ENCODE measurements at places on chromosomes 6 and 20.

DNA sequence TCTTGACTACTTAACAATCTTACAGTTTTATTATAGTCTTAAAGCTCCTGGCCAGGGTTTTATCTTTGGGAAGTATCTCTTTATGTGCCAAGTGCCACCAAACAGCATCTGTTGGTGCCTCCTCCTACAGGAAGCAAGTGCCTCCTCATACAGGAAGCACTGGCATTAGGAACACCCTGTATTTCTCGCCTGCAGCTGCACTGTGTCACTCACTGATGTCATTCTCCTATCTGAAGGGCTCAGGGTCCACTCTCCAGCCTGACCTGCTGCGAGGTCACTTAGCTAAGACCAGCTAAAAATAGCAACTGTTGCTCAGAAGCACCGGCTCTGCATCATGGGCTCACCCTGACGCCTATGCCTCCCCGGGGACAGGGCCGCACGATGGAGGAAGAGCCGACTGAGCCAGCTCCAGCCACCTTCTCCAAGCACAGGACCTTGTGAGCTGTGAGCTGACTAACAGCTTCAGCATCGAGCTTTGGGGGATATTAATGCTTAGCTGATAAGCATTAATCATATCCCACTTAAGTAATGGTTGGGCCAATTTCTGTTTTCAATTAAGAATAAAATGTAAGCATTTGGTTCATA lies 66.3 kb upstream of the CD93 start:
- DNase-seq = no peak

DNA sequence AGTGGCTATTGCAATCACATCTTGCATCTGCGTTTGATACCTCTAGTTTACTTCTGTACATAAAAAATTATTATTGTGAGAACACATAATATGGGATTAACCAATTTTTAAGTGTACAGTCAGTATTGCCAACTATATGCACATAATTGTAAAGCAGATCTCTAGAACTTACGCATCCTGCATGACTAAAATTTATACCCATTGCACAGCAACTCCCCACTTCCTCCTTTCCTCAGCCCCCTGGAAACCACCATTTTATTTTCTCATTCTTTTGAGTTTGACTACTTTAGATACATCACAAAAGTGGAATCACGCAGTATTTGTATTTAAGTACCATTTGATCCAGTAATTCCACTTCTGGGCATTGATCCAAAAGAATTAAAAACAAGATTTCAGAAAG lies 19.3 kb upstream of the OPN5 start:
- DNase-seq = no peak

GRCh38 chr6:30493643-30494250 lies 4.4 kb downstream of the HLA-E start:
- DNase-seq = no peak

- no peak for DNase-seq
Observed at GRCh38 chr6:33915134-33915533, 111.3 kb upstream of the MLN start.

DNA sequence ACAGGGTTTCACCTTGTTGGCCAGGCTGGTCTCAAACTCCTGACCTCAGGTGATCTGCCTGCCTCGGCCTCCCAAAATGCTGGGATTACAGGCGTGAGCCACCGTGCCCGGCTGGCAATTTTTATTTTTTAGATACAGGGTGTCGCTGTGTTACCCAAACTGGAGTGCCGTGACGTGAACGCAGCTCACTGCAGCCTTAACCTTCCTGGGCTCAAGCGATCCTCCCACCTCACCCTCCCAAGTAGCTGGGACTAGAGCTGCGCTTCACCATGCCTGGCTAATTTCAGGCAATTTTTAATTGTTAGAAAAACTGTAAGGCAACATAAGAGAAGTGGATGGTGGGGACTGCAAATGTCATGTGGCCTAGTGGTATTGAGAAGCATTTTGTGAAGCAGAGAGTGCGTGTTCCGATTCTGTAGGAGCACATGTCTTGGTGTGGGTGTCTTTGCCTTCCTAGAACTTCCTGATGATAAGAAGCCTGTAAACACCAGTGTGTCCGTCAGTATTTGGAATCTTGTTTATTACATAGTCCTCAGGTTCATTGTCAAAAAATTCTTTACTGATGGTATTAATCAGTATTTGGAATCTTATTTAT lies 18.0 kb downstream of the JARID2 start:
- no peak for DNase-seq

DNA sequence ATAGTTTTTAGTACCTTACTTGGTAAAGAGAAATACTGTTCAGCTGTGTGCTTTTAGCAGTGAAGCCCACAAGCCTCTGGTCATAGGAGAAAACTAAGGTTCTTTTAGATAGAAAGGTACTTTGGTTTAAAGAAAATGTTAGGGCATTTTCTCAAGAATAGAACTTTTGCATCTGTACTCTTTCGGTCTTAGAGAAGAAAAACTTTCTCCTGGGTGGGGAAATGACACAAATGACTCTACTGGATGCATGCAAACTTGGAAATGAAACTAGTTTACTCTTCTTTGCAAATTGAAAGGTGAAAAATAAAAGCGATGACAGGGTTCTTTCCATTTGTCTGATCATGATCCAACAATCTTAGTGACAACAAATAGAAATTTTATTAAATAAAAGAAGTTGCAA lies 2.1 kb upstream of the TMEM217 start:
- no peak for DNase-seq

- peak; percentile 16 for DNase-seq
Observed at GRCh38 chr6:96899019-96899418, 1.3 kb upstream of the NDUFAF4 start.

- no peak for DNase-seq
Observed at GRCh38 chr6:48134246-48134645, 23.2 kb upstream of the PTCHD4 start.

GRCh38 chr6:149885888-149886287 lies 12.0 kb downstream of the RAET1E start:
- DNase-seq = no peak

- DNase-seq = peak; percentile 47
Observed at GRCh38 chr6:27693766-27694546, 218.2 kb downstream of the OR2B2 start.

DNA sequence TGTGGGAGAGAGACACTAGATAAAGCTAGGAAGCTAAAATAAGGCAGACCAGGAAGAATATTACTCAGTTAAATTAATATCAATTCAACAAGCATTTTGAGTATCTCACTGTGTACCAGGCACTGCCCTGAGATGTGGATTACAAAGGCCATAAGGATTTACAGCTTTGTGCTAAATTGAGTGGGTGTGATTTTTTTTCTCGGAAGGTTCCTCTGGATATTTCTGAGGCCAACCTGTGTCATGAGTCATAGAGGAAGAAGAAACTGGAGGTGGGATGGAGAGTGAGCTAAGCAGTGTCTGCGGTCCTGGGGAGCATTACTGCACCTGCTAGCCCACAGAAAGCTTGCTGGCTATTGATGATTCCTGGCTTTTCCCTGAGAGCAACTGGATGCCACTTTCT lies 135.2 kb downstream of the RFPL4B start:
- DNase-seq = no peak

DNA sequence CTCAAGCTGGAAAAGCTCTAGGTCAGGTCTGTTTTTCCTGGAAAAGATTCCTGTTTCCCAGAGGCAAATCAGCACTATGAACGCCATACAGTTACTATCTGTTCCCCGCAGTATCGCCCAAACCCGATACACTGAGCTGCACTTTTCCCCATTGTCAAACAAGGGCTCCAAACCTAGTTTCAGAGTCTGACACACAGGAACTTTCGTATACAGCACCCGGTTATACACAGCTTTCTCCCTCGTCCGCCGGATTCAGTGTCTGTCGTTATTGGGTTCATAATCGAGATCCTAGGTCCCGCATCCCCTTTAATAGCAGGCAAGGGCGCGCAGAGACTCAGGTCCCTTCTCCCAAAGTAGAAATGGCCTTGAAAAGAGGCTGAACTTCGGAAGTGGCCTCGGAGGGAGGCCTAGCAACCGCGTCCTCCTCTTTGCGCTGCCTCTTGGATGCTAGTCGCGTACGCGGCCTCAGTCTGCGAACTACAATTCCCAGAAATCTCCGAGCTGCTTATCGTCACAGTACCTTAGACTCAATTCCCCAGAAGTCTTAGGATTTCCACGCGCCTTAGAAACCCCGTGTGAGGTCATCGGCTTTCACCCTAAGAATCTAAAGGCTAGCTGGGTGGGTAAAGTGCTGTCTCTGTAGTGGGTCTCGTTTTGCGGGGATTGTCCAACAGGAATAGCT lies 34.2 kb downstream of the ZNF391 start:
- DNase-seq = no peak

DNA sequence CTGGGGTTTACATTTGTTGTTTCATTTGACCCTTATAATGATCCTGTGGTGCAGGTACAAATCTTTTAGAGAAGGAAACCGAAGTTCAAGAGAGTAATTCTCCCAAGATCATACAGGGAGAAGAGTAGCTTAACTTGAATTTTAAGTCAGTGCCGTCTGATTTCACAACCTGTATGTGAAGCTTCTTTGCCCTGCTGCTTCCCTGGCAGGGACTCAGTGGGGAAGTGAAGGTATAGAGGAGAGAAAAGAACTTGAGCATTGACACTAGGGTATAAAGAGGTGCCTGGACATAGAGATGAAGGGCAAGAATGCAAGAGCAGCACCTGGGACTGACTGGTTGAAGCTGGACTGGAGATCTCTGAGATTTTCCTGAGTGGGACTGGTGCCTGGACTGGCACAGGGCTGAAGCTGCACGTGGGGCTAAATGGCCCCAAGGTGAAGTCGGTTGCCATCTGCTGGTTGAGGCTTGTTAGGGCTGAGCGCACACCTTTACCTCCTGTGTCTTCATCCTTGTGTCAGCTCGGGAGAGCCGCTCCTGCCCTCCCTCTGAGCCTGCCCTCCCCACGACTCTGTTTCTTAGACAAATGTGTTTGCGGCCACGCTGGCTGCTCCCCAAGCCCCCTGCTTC lies 41.8 kb downstream of the FARS2 start:
- no peak for DNase-seq

DNA sequence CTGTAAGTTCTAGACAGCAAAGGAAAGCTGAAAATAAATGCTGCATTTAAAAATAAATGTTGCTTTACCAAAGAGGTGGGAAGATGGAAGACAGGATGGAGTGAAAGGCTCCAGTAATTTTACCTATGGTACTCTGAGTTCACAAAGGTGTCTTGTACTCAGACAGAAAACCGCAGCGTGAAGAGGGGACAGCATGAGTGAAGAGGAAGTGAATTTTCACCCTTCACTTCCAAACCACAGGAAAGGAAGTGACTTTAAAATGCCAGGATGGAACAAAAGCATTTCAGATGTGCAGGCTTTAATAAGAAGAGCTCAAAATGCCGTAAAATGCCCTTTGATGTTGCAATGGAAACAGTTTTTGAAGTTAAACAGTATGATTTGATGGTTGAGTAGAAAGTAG lies 91.2 kb upstream of the TINAG start:
- DNase-seq = peak; percentile 35

GRCh38 chr20:11626551-11626950 lies 291.1 kb upstream of the BTBD3 start:
- no peak for DNase-seq

GRCh38 chr6:5679270-5679669 lies 327.5 kb downstream of the NRN1 start:
- DNase-seq = no peak

DNA sequence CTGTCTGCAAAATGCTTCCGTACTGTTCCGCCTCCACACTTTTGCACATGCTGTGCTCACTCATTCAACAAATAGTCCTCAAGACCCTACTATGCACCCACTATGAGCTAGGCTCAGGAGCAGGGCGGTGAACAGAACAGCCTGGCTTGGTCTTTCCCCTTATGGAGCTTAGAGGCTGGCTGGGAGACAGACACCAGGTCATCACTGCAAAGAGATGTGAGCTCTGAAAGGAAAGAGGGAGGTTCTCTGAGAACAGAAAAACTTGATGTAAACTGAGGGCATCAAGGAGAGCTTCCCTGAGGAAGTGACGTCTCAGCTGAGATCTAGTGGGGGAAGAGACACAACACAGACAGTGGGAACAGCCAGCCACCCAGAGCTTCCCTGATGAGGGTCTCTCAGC lies 31.0 kb upstream of the TGM2 start:
- no peak for DNase-seq

- no peak for DNase-seq
Observed at GRCh38 chr20:10466855-10467254, 31.8 kb downstream of the SLX4IP start.

GRCh38 chr6:29953686-29954085 lies 11.4 kb downstream of the HLA-A start:
- no peak for DNase-seq

- no peak for DNase-seq
Observed at GRCh38 chr20:4856022-4856755, 134.5 kb downstream of the PRND start.

- DNase-seq = no peak
Observed at GRCh38 chr6:107821591-107821990, 2.5 kb downstream of the SCML4 start.

DNA sequence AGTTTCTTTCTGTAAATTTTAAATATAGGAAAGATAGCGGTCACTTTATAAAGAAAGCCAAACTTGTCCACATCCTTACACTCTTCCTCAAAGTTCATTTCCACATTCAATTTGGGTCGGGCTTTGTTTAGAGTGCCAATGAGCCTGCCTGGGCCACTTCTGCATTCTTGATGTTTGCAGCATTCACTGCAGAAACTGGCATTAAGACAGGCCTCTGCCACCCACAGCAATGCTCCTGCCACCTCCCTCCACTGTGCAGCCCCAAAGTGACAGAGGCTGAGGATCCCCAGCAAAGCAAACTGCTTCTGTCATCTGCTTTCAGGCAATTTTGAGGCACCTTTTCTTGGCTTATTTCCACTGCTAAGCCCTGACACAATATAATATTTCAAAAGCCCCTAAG lies 61.2 kb downstream of the TNFAIP3 start:
- DNase-seq = no peak

GRCh38 chr20:51691703-51692102 lies 76.5 kb downstream of the ATP9A start:
- DNase-seq = no peak

- DNase-seq = no peak
Observed at GRCh38 chr6:80939898-80940297, 812.6 kb downstream of the TENT5A start.

- DNase-seq = no peak
Observed at GRCh38 chr6:118535176-118535844, 12.8 kb upstream of the PLN start.

DNA sequence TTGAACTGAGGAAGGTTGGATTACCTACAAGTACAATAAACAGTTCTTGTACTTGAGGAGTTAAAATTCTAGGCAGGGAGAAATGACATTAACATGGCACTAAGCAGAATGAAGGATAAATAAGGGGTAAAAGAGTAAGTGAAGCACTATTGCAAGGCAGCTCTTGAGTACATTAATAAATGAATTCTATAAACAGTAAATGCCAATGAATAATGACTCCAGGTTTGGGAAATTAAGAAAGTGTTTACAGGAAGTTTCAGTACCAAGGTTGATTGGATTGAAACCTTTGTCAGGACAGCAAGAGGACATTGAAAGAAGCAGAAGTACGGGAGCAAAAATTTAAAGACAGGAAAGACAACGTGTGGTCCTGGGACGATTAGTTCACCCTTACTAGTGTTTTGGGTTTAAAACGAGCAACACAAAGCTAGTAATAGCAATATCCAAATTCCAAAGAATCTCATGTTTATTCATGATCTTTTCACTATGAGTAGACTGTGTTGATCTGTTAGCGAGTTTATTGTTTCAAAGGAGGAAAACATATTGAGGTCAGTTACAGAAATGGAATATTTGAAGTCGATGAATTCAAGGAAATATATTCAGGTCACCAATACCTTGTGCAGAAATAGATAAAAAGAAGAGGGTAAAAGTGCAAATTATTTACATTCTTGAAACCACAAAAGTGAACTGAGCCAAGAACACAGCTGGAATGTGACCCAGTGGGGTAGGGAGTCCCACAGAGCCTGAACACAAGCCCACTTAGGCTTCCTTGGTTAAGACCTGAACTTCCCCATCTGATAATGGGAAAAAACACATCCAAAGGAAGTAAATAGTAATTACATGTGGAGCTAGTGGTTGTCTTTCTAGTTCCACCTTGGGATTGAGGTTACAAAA lies 80.8 kb downstream of the MKKS start:
- no peak for DNase-seq
